Articular chondrocyte of knee joint (primary cell): ENCODE measurements at places on chromosomes 13 and 19. TPM values are rescaled to one million over a fixed set of nuclear protein-coding genes. Genes with fewer than 3 reads are reported as not detected.

The SELENOW gene
- total RNA-seq = 143 and 166 TPM in 2 replicates

The ZNF730 gene
- total RNA-seq = 2.1 and 2.6 TPM in 2 replicates

The CCDC169 gene
- total RNA-seq = 2.6 and 3.9 TPM in 2 replicates

The CYP2S1 gene
- 0.11 TPM in 1 of 2 replicates, not detected in the other for total RNA-seq

The KLC3 gene
- 0.11 and 0.26 TPM in 2 replicates for total RNA-seq

The ANGPTL4 gene
- total RNA-seq = 10.3 and 15.3 TPM in 2 replicates

The SLC10A2 gene
- not detected in 2 replicates for total RNA-seq

The NDFIP2 gene
- 71.1 and 76.0 TPM in 2 replicates for total RNA-seq

The PALM3 gene
- total RNA-seq = under 0.01 TPM in 2 replicates

The ZNF700 gene
- total RNA-seq = 8.8 and 13.6 TPM in 2 replicates

The KCTD4 gene
- total RNA-seq = 1.0 and 4.3 TPM in 2 replicates

The AP1M2 gene
- not detected in 2 replicates for total RNA-seq

The MRPL54 gene
- total RNA-seq = 38.4 and 39.2 TPM in 2 replicates
